ENCODE measurements at places on chromosomes 11 and 22.

- no peak for DNase-seq
Observed at GRCh38 chr22:27252282-27253049, 549.1 kb downstream of the MN1 start.

DNA sequence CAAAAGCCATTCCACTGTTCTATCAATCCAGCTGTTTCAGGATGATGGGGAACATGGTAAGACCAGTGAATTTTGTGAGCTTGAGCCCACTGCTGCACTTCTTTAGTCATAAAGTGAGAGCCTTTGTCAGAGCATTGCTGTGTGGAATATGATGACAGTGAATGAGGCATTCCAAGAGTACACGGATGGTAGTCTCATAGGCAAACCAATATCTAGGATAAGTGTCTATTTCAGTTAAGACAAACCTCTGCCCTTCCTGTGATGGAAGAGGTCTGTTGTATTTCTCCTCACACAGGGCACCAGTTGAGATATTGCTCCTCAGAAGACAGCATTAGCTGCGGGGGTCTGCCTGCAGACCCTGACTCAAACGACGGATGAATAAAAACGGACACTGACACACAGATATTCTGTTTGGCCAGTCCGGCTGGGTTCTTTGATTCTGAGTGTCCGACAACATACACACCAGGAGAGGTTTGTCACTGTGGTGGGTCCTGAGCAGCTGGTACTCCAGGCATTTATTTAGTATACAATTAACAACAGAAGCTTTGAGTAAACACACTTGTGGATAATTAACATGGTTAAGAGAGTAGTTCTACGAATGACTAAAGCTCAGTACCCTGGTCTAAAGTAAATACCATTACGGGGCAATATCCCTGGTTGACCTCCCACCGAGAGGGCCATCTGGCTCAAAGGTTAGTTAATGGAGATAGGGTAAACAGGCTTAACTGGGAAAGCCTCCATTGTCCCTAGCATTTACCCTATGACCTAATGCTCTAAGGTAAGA, 121.7 kb downstream of the ZNF280B start:
- DNase-seq: no peak

GRCh38 chr11:36601155-36601554, 3.1 kb upstream of the RAG2 start:
- DNase-seq: no peak

DNA sequence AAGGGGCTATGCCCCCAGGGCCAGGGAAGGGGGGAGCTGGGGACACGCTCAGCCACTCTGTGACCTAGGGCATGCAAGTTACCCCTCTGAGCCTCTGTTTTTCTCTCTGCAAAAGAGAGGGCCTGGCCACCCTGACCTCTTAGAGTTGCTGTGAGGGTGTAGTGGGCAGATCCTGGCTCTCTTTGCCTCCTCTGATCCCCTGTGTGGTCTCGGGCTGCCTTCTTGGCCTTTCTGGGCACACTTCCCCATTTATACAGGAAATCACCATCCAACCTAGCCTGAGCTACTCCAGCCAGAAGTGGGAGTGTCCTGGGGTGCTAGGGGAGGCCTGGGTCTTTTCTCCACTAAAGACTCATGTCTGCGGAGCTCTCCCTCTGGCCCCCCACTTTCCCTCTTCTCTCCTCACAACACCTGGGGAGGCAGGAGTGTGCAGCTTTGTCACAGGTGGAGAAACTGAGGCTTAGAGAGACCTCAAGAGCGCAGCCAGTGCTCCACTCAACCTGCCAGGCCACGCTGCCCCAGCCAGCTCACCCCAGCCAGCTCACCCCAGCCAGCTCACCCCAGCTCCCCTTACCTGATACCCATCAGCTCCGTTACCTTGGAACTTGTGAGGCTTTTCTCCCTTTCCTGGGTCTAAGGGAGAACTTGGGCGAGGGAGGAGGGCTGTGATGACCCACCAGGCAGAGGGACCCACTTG, 1.4 kb downstream of the AIFM3 start:
- no peak for DNase-seq

DNA sequence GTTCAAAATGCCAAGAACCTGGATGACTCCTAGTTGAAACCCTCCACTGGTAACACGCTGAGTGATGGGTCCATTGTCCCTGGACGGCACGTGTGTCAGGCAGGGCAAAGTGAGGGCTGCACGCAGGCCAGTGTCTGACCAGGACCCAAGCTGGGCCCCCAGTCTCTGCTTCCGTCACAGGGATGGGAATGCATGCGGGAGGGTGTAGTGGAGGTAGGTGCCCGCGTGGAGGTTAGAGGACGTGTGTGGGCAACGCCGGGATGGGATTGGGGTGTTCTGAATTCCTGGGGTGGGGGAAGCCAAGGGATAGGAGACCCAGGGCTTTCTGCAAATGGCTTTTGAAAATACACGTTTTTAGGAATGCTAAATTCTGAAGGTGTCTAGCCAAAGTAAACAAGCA, 943.3 kb downstream of the BRD1 start:
- no peak for DNase-seq

DNA sequence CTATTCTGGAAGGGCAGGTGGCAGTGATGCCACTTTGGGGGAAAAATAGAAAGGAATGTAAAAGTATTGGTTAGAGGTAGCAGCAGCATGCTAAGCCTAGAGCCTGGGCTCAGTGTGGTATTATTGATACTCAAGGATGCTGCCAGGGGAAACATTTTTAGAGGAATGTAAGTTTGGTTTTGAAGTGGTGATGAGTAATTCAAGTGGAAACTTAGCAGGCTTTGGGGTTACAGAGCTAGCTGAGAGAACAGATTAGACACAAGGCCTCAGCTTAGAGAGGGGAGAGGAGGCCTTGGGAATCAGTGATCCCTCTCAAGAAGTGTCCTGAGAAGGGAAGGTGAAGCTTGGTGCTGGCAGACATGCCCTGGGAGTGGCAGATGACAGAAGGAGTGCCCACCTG, 32.9 kb upstream of the DDI1 start:
- no peak for DNase-seq

GRCh38 chr11:32527261-32528175, 56.1 kb upstream of the EIF3M start:
- no peak for DNase-seq

DNA sequence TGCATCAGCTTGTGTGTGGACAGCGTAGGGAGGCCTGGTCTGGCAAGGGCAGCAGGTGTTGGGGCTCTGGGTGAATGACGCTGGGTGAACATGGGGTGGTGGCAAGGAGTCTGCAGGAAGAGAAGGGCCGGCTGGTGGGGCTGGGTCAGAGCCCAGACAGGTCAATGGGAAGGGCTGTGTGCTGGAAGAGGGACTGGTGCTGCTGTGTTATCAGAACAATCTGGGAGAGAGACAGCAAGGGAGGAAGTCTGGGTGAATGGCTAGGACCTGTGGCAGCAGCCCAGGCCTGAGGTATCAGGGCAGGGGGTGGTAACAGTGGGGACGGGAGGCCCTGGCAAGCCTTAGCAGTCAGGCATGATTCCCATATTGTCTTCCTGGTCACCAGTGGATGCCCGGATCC, 206.7 kb downstream of the SNX19 start:
- no peak for DNase-seq

DNA sequence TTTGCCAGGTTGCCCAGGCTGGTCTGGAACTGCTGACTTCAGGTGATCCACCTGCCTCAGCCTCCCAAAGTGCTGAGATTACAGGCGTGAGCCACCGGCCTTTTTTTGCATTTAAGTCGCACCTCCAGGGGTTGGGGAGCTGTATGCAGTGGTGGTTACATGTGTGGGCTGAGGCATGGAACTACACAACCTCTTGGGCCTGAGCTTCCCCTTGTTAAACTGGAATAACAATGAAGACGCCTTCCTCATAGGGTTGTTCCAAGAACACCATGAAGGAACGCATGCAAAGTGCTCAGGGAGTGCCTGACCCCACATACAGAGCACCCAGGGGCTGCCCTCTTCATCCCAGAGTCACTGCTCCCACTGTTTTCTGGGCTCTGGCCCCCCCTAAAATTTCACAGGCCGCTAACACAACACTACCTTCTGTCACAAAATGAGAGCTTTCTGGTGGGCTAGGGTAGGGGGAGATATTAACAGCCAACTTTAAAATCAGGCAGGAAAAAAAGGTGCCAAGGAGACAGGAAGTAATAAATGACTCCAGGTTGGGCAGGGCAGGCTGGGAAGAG, 1.3 kb upstream of the FAM118A start:
- DNase-seq: no peak

- no peak for DNase-seq
Observed at GRCh38 chr22:17880020-17880419, 105.8 kb upstream of the BID start.

GRCh38 chr22:37148031-37148651, 1.6 kb downstream of the IL2RB start:
- peak; percentile 39 for DNase-seq

GRCh38 chr11:1203505-1204271, 19.2 kb upstream of the MUC5B start:
- no peak for DNase-seq

DNA sequence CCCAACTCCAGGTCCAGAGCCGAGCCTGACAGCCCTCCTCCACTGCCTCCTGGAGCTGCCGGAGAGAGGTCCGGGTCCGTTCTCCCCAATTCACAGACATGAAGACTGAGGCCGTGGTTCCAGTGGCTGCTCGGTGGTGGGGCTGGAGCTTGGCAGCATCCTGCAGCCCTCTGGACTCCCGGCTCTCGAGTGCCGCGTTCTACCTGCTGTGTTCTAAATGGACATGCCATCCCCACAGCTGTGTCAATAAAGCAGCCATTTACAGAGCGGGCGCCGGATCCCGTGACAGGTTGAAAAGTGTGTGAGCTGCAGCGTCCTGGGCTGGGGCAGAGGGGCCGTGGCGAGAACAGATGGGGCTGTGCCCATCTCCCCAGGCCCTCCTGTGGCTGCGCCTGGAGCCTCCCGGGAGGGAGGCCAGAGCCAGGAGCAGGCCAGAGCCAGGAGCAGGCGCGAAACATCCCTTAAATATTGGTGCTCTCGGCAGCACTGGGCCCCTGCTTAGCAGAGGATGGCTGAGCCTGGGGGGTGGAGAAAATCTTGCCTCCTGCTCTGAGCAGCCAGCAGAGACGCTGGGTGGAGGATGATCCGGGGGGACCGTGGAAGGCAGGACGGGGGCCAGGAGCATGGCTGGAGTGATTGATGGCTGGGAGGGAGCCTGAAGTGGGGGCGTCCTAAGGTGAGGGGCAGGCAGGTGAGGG, 46.2 kb downstream of the FLRT1 start:
- no peak for DNase-seq

- no peak for DNase-seq
Observed at GRCh38 chr22:27978317-27978716, 59.3 kb upstream of the PITPNB start.

DNA sequence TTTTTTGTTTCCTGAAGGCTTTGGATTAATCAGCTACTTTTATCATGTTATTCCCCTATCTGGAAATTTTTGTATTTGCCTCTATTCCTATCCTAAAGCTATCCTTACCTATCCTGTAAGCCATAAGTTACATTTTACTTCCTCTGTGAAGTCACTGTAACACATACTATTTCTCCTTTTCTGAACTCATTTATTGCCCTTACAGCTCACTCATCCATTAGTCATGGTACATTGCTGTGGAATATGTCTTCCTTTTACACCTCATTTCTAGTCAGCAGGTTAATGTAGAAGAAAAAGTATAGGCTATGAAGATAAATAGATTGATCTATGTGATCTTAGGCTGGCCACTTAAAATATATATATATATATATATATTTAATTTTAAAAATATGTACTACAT, 28.0 kb downstream of the SWAP70 start:
- DNase-seq: no peak

DNA sequence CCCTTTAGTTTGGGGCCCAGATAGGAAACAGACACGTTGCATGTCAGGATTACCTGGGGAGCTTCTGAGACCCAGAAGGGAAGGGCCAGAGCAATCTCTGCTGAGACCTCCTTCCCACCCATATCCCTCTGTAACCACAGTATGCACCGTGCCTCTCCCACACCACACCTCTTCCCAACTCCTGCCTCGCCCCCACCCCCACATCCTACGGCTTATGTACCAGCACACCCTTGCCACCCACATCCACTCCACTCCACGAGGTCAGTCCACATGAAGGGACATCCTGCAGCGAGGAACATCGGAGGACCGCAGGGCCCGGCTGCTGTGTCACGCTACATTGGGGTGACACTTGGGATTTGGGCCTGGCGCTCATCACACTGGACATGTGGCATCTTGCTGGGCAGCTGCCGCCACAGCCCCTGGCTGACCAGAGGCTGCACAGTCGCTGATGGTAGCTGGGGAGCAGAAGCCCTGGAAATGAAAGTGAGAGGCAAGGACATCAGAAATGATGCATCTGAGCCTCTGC, 118.3 kb upstream of the LMO1 start:
- no peak for DNase-seq

GRCh38 chr11:57777969-57778317, 16.3 kb downstream of the CTNND1 start:
- DNase-seq: no peak

DNA sequence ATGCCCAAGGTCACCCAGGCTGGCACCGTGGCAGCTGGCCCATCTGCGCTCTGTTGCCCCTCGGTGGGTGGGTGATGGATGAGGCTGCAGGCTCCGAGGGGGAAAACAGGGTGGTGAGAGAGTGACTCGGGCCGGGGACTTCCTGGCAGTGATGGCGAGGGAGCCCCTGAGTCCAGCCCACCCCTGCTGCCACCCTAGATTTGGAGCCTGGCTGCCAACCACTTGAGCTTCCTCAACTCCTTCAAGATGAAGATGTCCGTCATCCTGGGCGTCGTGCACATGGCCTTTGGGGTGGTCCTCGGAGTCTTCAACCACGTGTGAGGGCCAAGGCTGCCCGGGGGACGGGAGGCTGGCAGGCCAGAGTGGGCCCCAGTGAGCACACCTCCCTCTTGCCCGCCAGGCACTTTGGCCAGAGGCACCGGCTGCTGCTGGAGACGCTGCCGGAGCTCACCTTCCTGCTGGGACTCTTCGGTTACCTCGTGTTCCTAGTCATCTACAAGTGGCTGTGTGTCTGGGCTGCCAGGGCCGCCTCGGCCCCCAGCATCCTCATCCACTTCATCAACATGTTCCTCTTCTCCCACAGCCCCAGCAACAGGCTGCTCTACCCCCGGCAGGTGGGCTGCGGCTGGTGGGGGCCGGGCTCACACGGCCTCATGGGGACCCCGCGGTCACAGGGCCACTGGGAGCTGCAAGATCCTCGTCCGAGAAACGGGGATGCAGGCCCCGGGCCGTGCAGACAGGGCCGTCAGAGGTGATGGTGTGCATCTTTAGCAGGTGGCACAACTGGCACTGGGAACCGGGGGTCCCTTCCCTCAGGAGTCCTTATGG, 10.1 kb downstream of the TCIRG1 start:
- no peak for DNase-seq

DNA sequence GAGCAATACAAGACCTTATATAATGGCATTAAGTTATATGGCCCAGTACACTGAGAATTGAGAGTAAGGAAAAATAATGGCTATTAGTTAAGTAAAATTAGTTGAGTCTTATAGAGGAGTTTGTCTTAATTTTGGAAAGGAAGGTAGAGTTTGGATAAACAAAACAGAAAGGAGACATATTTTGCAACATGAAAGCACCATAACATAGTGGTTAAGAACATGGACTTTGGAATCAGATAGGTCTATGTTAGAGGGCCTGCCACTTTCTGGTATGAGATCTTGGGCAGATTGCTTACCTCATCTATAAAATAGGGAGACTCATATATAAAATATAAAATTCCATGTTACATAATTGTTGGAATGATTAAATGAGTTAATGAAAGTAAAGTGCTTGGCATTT, 68.9 kb downstream of the CSTPP1 start:
- no peak for DNase-seq

Data from CD4-positive, alpha-beta T cell treated with Interleukin-4 for 4 hours (primary cell).